Left lung (tissue), 14 donors: ENCODE measurements at places on chromosomes 2 and 18.

DNA sequence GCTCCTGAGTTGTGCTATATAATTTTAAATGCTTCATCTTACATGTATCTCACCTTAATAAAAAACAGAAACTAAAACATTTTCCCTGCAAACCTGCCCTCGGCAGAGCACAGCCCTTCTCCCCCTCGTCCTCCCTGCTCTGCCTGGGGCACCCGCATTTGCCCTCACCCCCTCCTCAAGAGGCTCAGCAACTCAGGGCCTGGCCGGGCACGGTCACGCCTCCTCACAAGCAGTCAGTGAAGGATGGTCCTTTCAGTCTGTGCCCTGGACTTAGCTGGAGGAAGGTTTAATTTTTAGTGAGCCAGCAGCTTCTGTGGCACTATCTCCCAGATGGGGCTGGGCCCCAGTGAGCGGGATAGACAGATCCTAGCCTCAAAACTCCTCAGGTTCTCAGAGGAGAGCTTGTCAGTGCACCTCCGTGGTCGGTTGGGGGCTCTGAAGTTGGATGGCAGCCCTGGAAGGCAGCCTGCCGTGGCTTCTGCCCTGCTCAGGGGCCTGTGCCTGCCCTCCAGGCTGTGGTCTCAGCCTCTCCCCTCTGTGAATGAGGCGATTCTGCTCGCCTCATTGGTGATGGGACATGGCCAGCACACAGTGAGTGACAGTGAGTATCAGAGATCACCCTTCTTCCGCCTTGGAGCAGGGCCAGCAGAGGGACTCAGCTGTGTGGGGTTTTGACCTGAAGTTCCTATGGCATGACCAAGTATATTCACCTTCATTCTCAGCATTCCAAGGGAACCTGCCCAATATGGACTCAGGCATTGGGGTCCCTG, 56.3 kb upstream of the AFF3 start:
- no peak for DNase-seq

DNA sequence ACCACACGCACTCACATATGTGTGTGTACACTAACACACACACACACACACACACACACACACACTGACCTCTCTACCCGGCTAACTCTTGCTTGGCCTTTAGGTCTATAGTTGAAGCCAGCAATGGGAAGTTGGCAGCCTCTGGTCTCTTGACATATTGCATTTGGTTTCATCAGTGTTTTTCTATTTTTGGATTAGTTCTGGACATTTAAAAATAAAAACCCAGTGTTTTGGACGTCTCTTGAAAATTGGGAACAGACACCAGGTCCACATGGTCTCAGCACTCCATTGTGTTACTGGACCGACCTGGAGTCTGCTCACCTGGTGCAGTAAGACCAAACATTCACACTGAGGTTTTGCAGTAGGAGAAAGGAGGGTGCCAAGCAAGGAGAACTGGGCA, 50.4 kb upstream of the AFF3 start:
- no peak for DNase-seq

DNA sequence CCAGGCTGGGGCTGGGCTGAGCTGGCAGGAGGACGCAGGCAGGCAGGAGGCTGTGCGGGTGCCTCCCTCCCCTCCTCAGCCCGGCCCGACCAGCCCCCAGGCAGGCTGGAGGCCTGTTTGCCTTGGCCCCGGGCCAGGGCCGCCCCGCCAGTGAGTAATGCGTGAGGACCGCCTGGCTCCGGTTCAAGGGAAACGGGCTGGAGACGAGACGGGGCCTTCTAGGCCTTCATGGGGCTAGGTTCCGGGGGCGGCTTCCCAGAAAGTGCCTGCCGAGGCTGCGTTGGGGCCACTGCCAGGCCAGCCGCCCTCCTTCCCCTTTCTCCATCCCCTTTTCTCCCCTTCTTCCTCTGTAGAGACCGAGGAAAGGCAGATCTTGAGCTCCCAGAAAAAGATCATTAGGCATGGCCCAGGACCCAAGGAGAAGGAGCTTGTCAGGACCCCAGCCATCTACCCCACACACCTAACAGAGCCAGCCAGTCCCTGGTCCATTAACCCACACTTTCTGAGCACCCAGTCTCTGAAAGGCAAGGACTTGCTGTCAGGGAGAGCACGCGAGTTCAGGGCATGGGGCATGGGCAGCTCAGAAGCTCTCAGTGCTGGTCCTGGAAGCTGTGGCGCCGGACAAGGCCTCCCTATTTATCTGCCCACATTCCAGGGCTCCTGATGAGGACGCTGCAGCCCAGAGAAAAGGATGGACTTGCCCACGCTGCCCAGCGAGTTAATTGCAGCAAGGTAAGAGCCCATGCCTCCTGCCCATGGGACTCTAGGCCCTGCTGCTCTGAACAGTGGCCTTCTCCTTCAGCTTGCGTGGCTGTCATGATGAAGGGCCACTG, 48.5 kb downstream of the SMAD7 start:
- DNase-seq: peak; percentile 94

GRCh38 chr2:219125225-219125885, 35.3 kb downstream of the NHEJ1 start:
- DNase-seq: peak; percentile 85

- no peak for DNase-seq
Observed at GRCh38 chr2:200748779-200749178, 62.9 kb upstream of the BZW1 start.

DNA sequence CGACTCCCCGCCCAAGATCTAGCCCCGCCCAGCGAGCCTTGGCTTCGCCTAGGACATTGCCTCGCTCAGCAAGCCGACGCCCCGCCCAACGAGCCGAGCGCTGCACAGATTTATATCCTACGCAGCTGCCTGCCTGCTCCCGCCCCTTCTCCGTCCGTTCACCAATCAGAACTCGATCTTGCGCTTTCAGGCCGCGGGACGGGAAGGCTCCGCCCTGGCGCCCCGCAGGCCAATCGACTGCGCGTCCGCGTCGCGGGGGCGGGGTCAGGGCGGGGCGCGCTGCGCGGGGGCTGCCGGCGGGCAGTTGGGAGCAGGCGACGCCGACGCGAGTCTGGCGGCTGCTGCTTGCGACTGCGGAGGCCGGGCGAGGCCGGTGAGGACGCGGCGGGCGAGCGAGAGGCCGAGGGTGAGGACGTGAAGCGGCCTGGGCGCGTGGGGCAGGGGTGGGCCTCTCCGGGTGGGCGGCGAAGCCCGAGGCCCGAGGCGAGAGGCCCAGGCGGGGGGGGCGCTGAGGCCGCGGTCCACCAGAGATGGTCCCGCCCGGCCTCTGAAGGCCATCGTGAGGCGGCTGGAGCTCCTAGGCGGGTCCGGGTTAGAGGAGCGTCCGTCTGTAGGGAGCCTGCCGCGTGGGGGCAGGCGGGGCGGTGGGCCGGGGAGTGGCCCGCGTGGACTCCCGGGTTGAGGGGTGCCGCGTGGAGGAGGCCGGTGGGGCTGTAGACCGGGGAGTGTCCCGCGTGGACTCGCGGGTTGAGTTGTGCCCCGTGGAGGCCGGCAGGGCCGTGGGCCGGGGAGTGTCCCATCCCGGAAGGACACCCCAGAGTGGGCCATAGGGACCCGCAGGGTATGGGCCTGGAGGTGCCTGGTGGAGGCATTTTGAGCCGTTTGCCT, at the start of gene FARP2:
Gene FARP2, plus strand, starts transcription at position 303 of the 888 bp plus-strand sequence. CDS start 16,823 bp downstream, outside the sequence.
- peak; percentile 98 for DNase-seq

GRCh38 chr2:66957198-66957597, 439.9 kb upstream of the ETAA1 start:
- DNase-seq: no peak

DNA sequence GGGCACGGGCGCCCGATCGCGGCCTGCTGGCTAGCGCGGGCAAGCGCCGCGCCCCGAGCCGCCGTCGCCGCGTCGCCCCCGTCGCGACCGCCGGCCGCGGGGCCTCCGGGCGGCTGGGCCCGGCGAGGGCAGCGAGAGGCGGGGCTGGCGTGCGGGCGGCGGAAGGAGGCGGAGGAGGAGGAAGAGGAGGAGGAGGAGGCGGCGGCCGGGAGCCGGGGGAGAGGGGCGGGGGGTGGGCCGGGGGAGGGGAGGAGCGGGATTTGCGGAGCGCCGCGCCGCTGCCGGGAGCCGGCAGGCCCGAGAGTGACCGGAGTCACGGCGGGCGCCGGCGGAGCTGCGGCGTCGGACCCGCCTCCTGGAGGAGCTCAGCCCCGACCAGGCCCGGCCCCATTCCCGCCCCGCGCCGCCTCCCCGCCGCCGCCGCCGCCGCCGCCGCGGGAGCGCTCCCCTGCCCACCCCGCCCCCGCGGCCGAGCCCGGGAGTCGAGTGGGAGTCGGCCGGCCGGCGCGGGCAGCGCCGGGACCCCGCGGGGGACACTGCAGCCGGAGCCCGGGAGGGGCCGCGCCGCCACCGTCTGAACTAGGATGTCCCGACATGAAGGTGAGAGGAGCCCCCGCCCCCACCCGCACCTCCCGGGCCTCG, at the start of gene KCMF1:
Gene KCMF1, plus strand, starts transcription at position 294 of the 642 bp plus-strand sequence. Its CDS starts 291 bp downstream, at position 585.
- DNase-seq: peak; percentile 96

DNA sequence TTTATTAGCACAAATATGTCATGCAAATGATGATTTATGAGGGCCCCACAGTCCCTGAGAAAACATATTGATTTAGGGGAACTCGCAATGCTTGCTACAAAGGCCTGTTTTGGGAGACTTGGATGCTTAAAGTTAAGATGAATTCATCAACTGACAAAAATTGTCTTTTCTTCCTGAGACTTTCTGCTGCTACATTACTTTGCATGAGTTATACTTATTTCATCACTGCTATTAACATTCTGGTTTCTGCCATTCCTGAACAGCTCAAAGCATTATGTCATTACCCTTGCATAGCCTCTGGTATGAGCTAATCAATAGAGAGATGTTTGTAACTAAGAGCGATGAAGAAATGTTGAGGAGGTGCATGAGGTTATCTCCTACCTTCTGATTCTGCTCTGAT, 74.4 kb downstream of the SOX11 start:
- no peak for DNase-seq

- DNase-seq: no peak
Observed at GRCh38 chr18:51157215-51157614, 40.3 kb downstream of the MEX3C start.

GRCh38 chr2:71932780-71933466, 214.7 kb downstream of the CYP26B1 start:
- no peak for DNase-seq

DNA sequence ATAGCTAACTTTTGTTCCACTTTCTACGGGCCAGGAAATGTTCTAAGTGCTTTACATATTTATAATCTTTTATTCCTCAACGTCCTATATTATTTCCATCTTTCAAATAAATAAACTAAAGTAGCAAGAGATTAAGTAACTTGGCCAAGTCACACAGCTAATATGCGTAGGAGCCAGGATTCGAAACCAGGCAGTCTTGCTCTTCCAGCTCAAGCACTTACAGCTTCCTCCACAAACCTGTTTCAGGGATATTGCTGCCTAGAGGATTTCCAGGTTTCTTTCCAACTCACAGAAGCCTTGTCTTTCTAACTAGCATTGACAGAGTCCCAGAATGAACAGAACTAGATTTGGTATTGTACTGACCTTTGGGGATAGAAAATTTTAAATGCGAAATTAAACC, 102.5 kb downstream of the FIGN start:
- no peak for DNase-seq

DNA sequence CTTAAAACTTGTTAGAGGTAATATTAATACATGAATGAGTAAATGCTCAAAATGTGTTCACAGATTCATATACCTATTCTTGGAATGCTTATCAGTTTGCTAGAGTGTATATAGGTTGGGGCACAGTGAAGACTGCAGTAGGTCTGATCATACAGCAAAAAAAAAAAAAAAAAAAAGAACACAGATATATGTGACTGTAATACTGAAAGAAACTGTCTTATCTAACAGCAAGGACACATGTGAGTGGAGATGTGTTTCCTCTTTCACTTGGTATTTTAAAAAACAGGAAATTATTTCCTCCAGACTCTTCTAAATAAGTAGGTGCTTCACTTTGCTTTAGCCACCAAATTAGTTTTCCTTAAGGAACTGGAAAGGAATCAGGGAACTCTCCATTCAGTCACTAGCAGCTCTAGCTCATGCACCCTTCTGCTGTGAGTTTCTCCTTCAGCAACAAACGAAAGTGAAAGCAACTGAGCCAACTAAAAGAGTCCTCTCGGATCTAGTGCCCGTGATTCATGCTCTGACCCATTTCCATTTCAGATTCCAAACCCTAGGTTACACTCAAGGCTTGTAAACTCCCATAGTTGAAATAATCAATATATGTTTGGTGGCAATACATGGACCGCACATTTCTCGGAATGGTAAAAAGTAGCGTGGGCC, 98.5 kb downstream of the DSEL start:
- no peak for DNase-seq

DNA sequence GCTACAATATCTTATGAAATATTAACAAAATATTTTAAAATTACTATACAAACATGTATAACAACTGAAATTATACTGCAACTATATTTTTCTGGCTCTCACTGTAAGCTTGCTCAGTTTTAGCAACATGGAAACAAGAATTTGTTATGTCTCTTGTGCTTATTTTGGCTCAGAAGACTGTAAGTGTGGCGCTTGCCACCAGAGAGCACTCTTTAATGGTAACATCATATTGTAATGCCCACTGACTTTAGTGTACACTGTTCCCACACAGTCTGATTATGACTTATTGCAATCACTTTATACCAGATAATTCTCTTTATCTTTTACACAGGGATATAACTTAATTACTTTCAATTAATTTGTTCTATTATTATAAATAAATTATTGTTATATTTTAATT, 1500.6 kb upstream of the TMEFF2 start:
- DNase-seq: no peak

DNA sequence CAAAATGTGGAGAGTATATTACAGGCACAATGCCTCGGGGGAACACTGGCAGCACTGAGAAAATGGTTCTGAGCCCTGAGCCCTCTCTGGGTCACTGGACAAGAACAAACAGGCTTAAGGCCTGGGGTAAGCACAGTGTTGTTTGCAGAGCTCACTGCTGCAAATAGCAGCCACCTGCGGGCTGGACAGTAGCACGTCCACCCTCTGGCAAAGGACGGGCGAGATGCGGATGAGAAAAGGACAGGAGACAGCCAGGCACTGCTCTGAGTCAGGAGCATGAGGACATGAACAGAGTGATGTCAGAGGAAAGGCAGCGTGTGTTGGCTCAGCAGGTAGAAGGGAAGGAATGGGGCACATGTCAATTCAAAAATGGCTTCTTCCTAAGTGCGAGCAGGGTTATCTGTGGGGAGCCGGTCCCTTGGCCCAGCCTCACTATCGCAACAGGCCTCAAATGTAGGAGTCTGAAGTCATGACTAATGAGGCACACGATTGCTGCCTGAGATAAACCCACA, 25.9 kb upstream of the NEB start:
- DNase-seq: no peak

DNA sequence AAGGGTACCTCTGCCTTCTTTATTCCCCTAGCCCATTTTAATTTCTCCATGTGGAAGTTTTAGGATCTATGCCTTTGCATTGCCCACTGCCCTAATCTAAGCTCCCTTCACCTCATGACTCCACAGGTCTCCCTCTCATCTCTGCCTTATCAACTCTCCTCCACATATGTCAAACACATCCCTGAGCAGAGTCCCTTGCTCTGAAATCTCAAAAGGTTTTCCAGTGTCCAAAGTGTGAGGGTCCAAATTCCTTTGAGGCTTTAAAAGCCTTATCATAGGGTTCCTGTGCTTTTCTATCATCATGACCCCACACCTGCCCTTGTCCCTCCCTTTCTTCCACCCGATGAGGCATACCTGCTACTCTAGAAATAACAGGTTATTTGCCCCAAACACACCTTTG, 38.6 kb downstream of the SLC4A1AP start:
- DNase-seq: no peak

GRCh38 chr2:122422384-122422991, 667.0 kb downstream of the TSN start:
- DNase-seq: no peak
